ENCODE measurements at places on chromosomes 3 and 15. TPM values are rescaled to one million over a fixed set of nuclear protein-coding genes. Genes with fewer than 3 reads are reported as not detected.

GRCh38 chr3:165669504-165669903 is 167.7 kb downstream of the BCHE start:
- DNase-seq = no peak

DNA sequence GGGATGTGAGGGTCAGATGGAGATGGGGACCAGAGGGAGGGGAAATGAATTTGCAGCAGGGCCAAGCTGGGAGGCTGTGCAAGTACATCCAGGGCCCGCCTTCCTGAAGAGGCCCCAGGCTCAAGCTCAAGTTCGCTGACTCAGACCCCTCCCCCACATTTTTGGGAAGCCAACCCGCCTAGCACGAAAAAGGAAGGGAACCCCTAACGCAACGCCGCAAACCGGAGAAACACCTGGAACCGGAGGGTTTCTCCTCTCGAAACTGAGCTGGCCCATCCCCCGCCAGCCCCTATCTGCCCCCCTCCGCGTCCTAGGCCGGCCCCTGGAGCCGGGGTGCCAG is 624 bp downstream of the AP3B2 start:
- no peak for DNase-seq

DNA sequence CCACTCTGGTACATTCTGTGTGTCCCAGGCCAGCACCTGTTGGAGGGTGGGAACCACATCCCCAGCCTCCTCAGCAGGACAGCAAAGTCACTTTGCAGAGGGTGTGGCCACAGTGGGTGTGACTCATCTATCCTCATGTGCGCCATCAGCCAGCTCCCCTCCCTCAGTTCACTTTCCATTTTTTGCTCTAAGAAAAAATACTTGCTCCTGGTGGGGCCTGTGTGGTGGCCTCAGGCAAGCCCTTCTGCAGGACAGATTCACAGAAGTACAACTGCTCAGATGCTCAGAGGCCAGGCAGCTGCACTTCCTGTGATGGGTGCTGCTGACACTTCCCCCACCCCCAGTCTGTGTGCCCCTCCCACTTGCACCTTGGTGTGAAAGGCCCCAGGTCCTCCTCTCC is 78.3 kb upstream of the ALDH1L1 start:
- DNase-seq = no peak

Gene DNAJC17
- total RNA-seq = 27.9 TPM

Gene PLA1A
- not detected for total RNA-seq

Gene ZBBX
- total RNA-seq = not detected

Gene POLQ
- total RNA-seq = 6.9 TPM

DNA sequence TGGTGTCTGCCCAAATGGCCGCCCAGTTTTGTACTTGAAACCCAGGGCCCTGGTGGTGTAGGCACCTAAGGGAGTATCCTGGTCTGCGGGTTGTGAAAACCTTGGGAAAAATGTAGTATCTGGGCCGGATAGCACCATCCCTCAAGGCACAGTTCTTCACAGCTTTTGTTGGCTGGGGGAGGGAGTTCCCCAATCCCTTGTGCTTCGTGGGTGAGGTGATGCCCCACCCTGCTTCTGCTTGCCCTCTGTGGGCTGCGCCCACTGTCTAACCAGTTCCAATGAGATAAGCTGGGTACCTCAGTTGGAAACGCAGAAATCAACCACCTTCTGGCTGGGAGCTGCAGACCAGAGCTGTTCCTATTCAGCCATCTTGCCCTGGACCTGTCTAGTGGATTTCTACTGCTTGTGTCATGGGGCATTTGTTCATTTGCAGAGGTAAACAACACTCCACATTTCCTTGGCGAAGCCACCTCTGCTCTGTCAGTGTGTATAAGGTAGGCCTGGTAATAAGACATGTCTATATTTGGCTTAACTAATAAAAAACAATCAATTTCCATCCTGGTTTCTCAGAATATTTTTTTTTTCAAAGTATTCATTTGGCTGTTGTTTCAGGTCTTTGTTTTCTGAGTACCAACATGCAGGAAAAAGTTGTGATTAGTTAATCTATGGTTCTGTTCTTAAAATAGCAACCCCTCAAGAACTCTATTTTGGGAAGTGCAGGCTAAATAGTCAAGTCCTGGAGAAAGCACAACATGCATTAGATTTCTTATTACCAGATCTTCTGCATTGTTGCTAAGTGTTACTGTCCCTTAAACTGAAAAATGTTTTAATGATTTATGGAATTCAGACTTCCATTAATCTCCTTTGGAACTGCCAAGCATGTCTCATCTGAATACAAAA is 304.3 kb downstream of the ZIC1 start:
- no peak for DNase-seq

Gene KIAA1143
- 29.8 TPM for total RNA-seq

DNA sequence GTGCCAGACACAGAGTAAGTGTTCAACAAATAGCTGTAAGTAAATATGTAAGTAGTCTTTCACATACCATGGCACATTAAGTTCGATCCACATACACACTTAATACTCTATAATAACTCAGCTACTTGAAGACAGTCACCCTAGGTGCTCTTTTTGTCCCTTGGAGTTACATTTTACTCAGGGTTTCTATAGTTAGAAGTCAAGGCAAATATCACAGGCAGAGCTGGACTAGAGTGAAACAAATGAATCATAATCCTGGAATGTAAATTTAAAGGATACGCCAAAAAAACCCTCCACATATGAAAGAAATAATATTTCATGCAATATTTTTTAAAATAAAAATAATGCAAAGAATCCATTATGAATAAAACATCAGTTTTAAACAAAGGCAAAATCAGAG is 461.8 kb downstream of the MAGI1 start:
- DNase-seq = no peak

Gene RNF13
- 29.3 TPM for total RNA-seq

DNA sequence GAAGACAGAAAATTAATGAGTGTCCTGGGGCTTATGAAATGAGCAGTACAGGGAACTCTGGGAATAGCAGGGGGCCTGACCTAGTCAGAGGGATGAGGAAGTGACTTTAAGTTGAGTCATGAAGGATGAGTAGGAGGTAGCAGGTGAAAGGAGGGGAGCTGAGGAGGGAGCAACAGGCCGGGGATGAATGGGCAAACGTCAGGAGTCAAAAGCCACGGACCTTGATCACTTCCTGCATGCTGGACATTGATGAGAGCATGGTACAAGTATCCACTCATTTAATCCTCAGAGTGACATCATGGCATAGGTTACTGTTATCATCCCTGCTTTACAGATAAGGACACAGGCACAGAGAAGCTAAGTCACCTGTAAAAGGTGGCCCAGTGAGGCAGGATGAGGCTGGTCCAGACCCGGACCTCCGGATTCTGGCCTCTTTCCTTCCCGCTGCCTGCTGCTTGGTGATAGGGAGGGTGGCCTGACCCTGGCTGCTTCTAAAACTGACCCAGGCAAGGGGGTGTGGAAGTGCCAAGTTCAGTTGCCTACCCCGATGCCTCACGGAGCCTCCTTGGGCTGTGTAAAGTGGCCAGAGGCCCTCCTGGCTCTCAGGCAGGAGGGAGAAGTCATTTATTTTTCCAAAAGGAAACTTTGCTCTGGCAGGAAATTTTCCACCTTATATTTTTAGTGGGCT is 7.6 kb downstream of the CORO2B start:
- peak; percentile 82 for DNase-seq

Gene FAM240A
- not detected for total RNA-seq

- no peak for DNase-seq
Observed at GRCh38 chr3:118059096-118059495, 975.5 kb downstream of the IGSF11 start.

DNA sequence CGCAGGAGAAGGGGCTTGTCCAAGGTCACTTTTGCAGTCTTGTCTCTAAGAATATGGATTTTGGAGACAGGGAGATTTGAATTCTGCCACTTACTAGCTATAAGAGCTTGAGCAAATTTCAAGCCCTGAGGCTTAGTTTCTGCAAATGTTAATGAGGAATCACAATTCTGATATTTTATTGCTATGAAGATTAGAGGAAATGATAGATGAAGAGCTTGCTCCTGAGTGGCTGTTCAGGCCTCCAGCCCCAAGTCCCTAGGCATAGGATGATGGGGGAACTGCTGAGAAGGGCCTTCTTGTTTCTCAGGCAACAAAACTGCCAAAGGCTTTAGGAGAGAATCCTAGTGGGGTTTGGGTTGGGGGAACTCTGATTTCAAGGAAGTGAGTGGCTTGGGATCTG is 18.8 kb upstream of the PSTPIP1 start:
- no peak for DNase-seq

DNA sequence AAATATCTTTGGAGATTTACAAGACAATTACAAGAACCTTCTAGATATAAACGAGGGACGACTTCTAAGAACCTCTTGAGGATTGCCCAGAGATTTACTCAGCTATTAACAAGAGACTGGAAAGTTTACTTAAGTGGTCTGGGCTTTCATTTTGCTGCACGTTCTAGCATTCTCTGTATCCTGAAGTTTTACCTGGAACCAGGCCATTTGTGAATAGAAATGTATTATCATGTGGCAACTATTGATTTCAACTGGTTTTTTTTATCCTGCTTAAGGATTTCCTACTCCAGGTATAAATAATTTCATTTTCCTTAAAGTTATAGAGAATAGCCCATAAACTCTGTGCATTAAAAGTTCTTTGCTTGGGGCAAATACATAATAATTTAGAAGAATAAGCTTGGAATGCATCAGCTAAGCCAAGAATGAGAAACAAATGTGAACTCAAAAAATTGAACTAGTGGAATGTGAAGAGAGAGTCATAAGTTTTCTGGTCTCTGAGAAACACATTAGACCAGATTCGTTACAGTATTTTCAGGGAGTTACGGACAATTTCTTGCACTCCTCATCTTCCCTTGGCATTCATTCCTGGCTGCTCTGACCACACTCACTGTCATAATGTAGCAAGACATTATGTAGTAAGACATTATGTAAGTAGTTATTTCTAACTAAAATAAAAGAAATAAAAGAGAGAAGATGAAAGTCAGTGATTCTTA is 1.3 kb downstream of the AQP9 start:
- peak; percentile 37 for DNase-seq
